Stimulated activated CD4-positive, alpha-beta T cell treated with anti-CD3 and anti-CD28 coated beads, Interleukin-2, amount 100 ng/mL, for 24 hours (primary cell): ENCODE measurements at places on chromosomes 12 and 14.
A peak's percentile ranks its signal among the peaks of the same experiment; 100 is the strongest.

DNA sequence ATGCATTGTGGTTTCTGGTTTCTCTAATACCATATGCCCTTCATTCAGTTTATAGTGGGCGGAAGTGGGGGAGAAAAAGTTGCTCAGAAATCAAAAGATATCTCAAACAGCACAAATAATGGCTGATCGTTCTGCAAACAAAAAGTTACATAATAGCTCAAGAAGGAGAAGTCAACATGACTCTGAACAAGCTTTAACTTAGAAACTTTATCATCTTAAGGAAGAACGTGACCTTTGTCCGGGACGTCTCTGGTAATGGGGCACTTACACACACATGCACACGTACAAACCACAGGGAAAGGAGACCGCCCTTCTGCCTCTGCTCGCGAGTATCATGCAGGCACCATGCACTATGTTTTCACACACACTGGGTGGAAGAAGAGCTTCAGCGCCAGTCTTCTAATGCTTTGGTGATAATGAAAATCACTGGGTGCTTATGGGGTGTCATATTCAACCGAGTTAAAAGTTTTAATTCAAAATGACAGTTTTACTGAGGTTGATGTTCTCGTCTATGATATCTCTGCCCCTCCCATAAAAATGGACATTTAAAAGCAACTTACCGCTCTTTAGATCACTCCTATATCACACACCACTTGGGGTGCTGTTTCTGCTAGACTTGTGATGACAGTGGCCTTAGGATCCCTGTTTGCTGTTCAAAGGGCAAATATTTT lies 4.7 kb downstream of the FOS start:
- DNase-seq: no peak

DNA sequence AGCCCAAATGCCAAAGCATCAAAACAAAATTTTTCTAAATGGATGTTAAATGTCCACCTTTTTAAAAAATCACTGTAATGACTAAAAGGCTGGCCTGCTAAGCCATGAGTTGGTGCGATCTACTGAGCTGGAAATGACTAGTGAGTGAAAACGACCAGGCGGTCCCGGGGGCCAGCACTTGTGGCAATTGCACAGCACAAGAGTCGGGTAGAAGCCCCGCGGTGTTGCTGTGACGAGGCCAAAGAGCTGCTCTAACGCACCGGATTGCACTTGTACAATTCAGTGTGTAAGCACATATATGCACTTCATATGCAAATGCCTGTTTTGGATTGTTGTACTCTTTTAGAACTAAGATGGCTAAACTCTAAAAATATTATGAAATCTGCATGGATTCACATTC lies 64.1 kb upstream of the DYNC1H1 start:
- DNase-seq: no peak

DNA sequence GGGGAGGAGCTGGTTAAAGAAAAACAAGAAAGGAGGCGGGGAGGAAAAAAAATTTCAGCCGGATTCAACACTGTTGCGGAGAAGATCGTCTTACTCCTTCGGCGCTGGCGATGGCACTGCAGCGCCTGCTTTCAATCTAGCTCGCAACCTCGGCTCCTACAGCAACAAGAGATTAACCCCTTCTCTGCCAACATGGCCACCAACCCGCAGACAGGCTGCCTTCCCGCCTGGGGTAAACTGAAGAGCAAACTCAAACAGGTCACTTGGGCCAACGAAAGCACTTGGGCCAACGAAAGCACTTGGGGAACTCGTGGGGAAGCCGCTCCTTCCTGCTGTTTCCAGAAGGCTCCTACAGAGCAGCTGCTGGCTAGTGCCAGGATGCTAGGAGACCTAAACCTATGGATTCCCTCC lies 73.7 kb downstream of the CIT start:
- no peak for DNase-seq

DNA sequence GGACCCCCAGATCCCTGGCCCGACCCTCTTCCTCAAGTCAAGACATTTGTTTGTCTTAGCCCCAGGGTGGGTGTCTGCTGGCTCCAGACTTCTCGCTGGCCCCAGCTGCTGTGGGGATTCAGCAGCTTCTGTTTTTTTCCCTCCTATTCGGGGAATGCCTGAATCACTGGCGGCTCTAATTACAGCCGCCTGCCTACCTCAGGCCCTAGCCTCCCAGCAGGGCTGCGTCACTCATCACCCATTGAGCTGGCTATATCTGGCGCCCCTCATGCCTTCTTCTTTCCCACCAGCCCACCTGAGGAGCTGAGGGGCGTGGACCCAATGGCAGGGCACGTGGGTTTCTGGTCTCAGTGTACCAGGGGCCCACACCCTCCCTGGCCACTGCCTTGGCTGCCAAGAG lies 10.1 kb downstream of the KRT80 start:
- no peak for DNase-seq

DNA sequence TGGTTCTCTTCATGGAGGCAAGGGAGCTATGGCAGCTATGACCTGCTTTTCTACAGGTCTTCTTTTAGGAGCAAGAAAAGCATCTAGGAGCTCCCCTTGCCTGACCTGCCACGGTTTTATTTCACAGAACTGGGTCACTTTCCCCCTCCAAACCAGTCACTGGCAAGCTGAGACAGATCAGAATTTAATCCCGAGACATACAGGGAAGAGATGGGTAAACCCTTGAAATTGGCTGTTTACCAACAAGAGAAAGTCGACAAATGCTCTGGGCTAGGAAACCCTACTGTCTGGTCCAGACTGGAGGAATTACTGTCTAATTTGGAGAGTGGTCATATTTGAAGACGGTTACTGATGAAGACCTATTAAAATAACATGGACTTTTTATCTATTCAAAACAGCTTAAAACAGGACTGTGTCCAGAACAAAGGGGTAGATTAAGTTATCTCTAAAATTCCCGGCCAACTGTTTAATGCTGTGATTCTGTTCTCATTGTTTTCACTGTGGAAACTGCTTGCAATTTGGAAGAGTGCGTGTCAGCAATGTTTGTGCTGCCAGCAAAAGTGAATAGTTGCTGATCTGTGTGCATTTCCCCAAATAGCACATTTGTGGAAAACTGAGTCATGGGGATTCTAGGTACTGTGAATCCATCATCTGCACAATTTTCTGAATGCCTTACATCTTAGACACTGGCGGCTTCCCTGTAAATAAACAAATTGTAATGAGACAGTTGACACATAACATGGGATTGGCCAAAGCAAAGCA lies 73.4 kb upstream of the EEA1 start:
- no peak for DNase-seq

GRCh38 chr14:33560718-33561431 lies 390.0 kb downstream of the EGLN3 start:
- DNase-seq: no peak

GRCh38 chr12:115920395-115921183 lies 356.9 kb downstream of the MED13L start:
- no peak for DNase-seq

- DNase-seq: no peak
These were observed 265.0 kb upstream of the LRIG3 start for GRCh38 chr12:59185295-59185694.

DNA sequence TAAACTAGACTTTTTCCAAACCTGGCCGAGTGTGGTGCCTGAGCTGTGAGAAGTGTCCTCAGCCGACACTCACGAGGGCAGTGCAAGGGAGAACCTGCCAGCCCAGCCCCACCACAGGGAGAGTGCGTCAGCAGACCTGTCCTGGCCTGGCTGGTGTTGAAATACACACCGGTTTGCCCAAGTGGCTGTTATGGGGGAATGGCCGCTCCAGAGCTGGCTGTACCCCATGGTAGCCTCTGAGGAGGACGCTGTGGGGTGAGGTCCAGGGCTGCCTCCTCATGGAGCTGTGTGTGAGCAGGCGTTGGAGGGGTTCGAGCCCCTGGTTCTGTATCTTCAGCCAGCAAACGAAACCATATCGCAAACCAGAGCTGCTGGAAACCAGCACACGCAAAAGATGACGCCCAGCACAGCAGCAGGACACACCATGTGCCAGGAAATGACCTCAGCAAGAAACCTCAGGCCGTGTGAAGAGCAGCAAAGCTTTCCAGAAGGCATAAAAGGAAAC lies 9.4 kb downstream of the ANKRD9 start:
- no peak for DNase-seq

DNA sequence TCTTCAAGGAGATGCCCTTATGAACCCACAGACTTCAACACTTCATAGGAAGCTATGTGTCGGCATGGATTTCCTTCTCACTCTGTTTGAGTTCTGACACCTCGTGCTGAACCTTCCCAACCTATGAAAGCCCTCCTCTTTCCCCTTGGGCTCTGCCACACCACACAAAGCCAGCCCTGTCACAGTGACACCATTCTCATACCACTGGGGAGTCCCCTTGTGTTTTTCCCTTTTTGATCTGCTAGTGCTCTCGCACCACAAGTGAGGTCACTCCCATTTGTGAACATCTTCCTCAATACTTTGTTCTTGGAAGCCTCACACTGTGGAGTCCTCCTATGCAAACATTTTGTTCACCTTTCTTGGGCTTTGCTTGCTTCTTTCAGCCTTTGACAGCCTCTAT lies 264.6 kb upstream of the ALG10 start:
- DNase-seq: no peak

GRCh38 chr12:49983892-49984291 lies 11.1 kb downstream of the AQP6 start:
- no peak for DNase-seq

DNA sequence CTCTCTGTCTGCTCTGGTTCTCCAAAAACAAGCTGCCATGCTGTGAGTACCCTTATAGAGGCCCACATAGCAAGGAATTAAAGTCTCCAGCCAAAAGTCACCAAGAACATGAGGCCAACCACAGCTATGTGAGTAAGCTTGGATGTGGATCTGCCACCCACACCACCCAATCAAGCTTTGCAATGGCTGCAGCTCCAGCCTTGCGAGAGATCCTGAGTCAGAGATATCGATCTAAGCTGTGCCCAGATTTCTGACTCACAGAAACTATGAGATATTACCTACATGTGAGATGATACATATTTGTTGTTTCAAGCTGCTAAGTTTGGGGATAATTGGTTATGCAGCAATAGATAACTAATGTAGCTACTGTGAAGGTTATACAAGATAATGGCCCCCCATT lies 15.5 kb upstream of the TMEM233 start:
- DNase-seq: no peak

GRCh38 chr12:12210983-12211382 lies 55.9 kb downstream of the LRP6 start:
- DNase-seq: peak; percentile 18

DNA sequence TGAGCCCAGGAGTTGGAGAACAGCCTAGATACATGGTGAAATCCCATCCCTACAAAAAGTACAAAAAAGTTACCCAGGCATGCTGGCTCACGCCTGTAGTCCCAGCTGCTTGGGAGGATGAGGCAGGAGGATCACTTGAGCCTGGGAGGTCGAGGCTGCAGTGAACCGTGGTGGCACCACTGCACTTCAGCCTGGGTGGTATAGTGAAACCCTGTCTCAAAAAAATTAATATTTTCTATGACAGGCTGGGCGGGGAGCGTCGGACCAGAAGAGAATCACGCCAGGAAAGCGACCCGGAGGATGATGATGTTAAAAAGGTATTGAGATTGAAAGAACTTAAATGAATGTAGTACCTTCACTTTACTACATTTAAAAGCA lies 2.1 kb downstream of the PNN start:
- DNase-seq: no peak

DNA sequence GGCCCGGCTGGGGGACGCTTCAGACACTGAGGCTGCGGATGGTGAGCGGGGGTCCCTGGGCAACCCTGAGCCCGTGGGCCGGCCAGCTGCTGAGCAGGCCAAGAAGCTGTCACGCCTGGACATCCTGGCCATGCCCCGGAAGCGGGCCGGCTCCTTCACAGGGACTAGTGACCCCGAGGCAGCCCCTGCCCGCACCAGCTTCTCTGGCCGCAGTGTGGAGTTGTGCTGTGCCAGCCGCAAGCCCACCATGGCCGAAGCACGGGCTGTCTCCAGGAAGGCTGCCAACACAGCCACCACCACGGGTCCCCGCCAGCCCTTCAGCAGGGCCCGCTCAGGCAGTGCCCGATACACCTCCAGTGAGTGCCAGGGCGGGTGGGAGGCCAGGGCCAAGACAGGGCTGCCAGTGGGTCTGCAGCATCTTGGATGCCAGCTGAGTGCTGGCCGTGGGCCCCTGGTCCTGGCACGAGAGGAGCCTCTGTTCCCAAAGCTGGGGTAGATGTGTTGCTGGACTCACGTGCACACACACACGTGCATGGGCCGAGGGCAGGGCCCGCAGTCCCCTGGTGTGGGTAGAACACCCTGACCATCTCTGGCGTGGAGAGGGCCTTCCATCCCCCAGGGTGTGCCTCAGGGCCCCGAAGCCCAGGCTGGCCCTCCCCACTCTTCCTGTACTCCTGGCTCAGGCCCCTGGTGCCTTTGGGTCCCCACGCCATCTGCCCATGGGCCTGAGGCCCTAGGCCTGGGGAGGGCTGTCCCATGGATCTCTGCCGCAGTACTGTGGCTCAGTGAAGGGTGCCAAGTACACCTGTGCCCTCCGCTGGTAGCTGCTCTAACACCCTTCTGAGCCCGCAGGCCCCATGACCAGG lies 22.8 kb downstream of the CEP170B start:
- no peak for DNase-seq

DNA sequence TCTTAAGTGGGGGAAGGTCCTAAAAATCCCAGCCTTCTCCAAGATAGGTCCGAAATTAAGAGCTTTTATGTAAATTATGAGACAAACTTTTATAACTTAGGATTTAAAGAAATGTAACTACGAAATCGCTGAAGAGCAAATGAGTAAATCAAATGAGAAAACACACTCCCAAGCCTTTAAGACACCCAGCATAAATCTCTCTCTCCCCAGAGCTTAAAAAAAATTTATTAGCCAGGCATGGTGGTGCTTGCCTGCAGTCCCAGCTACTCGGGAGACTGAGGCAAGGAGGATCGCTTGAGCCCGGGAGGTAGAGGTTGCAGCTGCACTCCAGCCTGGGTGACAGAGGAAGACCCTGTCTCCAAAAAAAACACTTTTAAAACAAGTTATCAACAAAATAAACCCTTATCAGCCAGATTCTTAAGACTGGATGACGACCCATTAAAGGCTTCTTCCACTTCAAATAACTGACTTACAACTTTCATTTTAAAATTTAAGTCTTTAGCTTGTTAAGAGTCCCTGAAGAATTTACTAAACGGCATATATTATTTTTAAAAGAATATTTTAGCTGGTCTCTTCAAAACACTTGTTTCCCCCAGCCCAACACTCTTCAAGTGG lies 3.2 kb downstream of the PTGES3 start:
- no peak for DNase-seq

DNA sequence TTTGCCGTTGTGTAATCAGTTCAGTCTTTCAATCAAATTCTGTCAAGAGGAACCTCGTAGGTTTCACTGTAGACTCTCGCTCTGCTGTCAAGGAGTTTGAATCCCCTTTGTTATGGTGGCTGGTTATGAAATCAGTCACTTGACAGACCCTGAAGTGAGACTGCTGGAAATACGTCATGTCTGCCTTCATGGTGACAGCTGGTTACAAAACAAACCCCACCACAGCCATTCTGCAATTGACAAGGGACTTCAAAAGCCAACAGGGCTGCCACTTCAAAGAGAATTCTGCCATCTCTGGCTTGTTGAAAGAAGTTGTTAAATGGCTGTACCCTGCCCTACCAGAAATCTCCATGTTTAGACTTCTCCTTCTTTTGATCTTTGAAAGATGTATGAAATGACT lies 286.9 kb downstream of the ERC1 start:
- no peak for DNase-seq

- no peak for DNase-seq
These were observed 50.1 kb upstream of the RTRAF start for GRCh38 chr14:51939226-51939625.
